Activated CD4-positive, alpha-beta T cell treated with anti-CD3 and anti-CD28 coated beads for 4 hours (primary cell): ENCODE measurements at places on chromosomes 11 and 22.

- DNase-seq = no peak
Observed at GRCh38 chr11:26946257-26946716, 47.6 kb upstream of the FIBIN start.

- DNase-seq = no peak
Observed at GRCh38 chr11:113831314-113831713, 44.1 kb downstream of the USP28 start.

DNA sequence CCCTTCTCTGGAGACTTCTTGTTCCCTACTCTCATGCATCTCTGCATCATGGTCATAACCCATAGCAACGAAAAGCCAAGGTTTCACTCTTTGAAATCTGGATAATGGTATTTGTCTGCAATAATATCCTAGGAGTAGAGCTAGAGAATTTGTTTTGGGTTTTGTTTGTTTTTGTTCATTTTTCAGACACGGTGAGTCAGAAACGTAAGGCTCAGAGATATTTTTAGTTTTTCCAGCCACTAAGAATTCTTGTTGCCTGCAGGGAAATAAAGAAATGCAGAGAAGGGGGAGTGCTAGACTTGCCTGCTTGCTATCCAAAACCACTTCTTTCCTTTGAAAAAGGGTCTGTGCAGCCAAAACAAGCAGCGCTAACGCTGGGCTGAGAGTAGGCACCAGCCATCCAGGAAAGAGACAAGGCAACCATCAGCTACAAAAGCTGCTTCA lies 26.0 kb downstream of the POU2AF3 start:
- no peak for DNase-seq

- DNase-seq = no peak
Observed at GRCh38 chr11:69657911-69658625, 17.1 kb downstream of the LTO1 start.

DNA sequence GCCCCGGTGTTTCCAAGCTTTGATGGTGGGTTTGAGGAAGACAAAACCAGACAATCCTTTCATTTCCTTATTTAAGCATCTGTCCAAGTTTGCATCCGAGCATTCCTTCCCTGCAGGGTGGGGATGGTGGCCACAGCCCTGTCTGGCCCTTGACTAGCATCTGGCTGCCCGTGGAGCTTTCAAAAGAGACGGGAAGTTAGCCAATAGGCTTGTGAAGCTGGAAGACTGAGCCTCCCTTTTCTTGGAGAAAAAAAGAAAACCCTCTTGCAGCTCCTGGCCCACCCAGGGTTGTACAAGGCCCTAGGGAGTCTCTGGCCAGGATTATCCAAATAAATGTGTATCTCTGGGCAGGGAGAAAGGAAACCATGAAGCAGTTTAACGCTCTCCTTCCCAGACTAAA lies 60.6 kb downstream of the MICAL2 start:
- DNase-seq = no peak

DNA sequence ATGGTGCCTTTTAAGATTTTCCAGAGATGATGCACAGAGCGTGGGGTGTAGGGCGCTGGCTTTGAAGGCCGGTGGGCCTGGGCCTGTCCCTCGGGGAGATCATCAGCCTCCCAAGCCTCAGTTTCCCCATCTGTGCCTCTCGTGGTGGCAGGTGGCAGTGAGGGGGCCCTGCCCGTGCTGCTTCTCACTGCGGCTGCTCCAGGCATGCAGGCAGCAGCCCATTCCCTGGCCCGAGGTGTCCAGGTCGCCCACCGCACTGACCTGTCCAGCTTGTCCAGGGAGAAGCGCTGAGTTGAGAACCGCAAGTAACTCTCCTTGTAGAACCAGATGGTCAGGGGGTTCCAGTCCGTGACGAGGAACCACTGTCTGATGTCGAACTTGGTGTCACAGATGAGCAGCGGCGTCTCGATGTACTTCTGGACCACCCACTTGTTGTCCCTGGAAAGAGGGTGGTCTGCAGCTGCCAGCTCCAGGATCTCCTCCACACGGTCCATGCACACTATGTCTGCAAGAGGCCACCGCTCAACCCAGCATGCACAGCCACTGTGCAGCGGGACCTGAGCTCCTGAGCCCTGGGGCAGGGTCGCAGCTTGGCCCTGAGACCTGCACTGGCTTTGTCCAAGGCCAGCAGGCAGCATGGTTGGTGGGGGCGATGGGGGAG lies 20.5 kb upstream of the IL17REL start:
- DNase-seq = no peak

DNA sequence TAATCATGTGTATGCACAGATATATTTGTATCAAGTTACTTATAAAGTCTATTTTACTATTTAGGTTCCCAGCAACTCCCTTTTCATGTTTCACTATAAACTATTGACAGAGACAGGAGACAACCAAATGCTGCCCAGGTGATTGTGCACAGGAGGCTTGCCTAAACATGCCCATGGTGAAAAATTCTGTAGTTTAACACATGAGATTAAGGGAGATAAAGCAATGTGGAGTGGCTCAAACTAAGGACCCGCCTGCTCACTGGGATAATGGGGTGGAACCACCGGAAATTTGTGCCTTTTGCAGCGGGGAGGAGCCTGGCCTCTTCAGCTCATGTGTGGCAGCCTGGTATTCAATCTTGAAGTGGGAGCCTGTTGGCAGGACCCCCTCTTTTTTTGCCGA lies 459.5 kb upstream of the CNTN5 start:
- DNase-seq = no peak

DNA sequence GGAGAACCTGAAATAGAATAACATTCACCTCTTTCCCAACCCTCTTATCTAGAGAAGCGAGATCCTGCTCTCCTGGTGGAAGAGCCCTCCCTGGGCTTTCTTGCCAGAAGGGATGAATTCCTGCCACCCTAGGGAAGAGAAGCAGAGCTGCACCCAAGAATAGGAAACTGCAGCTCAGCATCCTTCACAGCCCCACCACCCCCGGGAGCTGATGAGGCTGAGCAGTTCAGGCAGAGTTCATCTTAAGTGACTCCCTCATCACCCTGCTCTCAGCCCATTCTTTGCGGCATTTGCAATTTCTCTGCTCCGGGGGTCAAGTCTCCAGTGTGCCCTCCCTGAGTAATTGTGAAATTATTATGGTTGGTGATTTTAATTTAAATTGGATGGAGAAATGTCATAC lies 514.9 kb downstream of the BUD13 start:
- DNase-seq = no peak

DNA sequence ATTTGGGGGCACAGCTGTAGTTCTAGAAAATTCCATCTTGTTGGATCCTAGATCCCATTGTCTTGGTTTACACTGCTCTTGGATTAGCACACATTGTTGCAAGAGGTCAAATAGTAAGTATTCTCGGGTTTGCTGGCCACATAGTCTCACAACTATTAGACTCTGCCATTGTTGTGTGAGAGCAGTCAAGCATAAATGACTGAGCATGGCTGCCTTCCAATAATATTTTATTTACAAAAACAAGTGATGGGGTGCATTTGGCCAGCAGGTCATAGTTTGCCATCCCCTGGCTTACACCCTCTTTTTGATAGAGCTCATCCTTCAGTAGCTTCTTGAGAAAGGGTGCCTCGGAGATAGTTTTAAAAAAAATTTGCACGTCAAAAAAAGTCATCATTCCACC lies 77.9 kb upstream of the ALX4 start:
- DNase-seq = no peak

GRCh38 chr22:18064636-18065035 lies 13.2 kb upstream of the PEX26 start:
- DNase-seq = no peak

DNA sequence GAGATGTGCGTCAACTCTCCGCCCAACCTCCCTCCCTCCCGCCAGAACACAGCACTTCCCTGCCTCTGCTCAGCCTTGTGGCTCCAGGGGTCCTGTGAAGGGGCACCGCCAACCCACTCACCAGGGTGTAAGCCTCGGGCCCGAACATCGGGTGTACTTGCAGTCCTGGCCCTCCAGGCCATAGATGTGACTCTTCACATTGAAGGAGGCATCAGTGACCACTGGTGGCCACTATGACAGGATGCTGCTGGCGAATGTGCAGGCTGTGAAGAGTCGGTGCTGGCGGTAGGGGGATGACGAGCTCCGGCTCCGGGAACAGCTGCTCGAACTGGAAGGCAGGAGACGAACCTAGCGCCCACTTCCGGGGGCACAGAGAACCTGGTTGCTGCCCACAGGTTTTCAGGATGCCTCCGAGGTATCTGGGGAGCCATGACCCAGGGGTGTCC lies 97.4 kb downstream of the MED15 start:
- no peak for DNase-seq

- DNase-seq = no peak
Observed at GRCh38 chr11:117089685-117090084, 8.5 kb downstream of the SIK3 start.

DNA sequence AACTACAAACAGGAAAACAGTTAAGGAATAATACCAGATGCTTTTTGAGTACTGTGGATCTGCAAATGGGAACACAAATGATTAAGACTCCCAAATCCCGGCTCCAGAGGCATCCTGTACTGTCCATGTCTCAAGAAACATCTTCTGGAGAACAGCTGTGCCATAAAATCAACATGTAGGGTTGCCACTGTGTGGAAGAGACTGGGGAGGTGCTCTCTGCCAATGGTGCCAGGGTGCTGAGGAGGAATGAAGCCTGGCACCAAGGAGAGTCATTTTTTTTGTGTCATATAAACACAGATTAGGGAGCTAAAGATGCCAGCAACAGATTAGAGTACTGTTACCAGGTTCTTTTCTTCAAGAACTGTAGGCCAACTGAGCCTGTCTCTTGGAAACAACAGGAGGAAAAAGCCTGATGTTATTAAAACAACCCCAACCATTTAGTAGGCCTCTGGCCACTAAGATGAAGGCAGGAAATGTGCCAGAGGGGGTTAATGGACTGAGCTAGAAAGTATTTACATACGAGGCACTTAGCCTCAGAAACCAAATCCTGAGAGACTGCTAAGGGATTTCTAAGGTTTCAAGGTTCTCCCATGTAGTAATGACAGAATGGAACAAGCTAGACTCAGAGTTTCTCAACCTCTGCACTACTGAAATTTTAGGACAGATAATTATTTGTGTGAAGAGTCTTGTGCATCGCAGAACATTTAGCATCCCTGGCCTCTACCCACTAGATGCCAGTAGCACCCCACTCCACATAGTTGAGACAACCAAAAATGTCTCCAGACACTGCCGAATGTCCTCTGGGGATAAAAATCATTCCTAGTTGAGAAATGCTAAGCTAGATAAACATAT lies 54.6 kb upstream of the CHRM4 start:
- DNase-seq = no peak
